ENCODE measurements at places on chromosomes 12 and 14.

- no peak for DNase-seq
These were observed 71.2 kb downstream of the NINJ2 start for GRCh38 chr12:592024-592505.

DNA sequence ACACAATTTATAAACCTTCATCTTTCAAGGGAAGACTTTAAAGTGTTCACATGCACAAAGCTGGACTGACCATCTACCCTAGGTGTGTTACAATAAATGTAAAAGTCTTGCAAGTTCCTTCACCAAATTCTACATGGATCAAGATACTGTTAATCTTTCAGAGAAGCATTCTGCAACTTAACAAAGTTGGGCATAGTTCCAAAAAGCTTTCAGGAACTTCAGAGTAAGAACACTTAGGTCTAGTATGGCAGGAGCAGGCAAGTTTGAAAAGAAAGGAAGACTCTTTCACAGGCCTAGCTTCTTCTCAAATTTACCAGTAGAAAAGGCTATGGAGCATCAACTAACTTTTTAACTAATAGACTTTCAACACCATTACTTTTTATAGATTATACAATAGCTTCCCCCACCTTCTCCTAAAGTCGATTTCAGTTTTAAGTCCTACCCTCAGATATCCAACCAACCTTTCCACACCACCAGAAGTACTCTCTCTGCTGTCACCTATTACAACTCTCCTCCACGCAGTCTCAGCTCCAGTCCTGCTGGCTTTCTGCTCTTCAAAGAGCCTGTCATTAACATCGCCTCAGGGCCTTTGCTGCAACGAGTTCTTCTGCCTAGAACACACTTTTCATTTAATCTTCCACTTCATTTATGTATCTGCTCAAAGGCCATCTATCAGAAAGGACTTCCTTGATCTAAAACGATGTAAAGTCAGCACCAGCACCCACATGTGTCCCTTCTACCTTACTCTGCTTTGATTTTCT, 333.9 kb downstream of the CEP128 start:
- no peak for DNase-seq

DNA sequence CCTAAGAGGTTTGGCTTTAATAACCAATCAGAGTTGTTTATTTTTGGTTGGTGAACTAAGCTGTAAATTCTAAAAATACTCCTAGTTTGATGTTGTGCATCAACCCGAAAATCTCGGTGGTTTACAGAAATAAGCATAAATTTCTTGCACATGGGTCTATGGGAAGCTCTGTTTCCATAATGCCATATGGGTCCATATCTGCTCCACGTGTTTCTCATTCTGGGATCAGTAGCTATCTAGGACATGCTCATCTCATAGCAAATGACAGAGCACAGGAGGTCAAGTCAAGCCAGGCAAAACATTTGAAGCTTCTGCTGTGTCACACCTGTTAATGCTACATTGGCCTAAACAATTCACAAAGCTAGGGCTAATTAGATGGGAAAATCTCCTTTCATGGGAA, 23.1 kb downstream of the NUP37 start:
- no peak for DNase-seq

DNA sequence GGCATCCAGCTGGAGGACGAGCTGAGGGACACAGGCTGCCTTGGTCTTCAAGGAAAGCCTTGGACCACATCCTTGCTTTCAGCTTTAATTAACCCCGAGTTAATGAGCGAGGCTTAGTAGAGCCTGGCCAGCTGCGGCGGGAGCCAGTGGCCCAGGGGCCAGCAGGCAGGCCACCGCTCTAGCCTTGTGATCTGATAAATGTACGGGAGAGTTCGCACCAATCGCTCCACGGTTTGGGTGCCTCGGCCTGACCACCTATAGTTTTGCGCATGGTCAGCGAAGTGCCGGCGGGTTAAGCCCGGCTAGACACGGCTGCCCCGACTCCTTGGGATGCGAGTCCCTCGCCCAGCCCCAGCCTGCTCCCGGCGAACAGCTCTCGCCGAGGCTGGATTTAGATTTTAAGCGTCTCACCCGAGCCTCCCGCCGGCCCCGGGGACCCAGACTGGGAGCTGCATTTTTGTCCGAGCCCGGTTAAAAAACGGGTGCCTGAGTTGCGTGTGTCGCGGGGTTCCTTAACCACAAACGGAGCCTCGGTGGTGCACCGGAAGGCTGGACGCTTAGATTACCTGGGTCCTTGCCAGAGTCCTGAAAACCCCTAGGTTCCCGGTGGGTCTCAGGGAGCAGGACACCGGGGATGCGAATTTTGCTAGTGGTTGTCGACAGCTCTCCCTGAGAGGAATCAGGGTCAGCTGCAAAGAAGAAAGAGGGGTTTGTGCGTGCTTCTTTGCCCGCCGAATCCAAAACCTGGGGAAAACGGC, 2.9 kb upstream of the HOXC12 start:
- DNase-seq, result no peak

DNA sequence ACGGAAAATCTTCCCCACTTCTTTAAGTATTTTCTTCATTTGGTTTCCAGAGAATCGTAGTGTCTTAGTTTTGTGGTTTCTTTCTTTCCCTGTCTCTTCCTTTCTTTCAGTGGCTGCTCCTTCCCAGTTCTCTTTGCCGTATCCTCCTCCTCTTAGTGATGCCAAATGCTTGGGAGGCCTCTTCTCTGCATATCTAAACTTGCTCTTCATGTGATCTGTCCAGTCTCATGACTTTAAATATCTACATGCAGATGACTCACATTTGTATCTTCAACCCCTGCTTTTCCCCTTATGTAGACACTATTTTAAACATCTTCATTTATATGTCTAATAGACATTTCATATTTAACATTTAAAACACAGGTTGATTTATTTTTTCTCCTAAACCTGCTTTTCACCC, 149.2 kb downstream of the PTCSC3 start:
- no peak for DNase-seq

- DNase-seq, result peak; percentile 82
These were observed 25.1 kb downstream of the MEG3 start for GRCh38 chr14:100850841-100851585.

DNA sequence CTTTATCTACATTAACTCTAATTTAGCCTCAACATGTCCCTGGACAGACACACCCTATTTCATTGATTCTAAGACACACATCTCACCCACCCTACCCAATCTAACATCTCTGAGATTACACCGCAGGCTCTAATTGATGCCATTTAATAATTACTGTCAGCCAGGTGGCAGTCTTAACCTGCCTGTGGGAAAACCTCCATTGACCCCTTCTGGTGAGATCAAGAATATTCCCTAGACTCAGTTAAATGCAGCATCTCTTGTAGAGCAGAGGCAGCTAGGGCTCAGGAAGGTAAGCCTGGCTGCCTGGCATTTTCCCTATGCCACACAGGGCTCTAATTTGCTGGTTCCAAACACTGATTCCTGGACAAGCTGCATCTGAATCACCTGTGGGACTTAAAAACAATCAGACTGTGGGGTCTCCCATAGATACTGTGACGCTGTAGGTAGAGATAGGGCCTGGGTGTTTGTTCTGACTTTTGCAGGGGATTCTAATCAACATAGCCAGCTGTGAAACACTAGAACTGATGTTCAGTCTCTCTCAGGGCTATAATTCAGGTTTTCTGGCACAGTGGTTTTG, 14.3 kb downstream of the MCRS1 start:
- DNase-seq, result no peak

Data from body of pancreas (tissue), 4 donors.